ENCODE measurements at places on chromosomes 2 and 18. TPM values are rescaled to one million over a fixed set of nuclear protein-coding genes. Genes with fewer than 3 reads are reported as not detected.

DNA sequence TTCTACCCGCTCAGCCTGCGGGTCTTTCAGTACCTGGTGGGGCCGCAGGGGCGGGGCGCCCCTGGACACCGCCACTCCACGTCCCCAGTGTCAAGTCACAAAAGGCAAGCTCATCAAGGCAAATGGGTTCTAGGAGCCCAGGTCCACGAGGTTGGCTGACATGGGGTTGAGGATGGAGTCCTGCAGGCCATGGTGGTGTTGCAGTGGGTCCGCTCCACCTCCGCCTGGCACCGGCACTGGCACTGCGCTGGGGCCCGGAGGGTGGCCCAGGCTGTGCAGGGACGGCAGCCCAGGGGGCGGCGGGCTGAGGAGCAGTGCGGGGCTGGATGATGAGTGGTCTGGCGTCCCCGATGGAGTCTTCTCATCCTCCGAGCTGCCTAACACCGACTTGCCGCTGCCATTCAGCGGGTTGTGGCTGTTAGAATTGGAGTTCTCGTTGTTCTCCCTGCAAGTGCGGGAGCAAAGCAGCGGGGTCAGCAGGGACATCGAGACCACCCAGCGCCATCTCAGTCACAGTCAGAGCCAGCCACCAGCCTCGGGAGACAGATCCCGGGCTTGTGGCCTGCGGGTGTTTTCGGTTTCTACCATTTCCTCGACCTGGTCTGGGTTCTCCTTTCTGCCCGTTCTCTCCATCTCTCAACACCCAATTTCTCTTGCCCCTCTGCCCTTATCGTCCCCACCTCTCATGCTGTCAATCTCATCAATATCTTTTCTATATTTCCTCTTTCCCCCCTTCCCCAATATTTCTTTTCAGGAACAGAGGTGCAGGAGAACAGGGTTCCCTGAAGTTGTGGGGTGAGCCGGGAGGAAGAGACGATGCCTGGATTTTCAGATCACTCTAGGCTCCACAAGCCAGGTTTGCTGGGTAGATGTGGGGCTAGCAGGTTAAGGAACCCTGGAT is 3.0 kb downstream of the SIX2 start:
- no peak for DNase-seq

DNA sequence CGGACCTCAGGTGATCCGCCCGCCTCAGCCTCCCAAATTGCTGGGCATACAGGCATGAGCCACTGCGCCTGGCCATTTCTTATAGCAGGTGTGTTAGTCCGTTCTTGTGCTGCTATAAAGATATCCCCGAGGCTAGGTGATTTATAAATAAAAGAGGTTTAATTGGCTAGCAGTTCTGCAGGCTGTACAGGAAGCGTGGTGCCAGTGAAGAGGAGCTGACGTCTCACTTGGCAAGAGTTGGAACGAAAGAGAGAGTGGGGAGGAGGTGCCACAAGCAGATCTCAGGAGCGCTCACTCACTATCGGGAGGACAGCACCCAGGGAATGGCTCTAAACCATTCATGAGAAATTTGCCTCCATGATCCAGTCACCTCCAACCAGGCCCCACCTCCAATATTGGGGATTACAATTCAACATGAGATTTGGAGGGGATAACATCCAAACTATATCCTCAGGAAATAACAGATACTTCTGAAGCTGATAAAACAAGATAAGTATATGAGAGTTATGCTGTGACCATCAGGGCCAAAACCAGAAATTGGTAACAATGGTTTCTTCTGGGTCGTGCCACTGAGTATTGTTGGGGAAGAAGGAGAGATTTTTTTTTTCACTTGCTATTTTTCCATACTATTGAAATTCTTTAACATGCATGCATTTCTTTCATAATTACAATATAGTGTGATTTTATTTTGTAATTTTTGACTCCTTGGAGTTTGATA is 7.4 kb upstream of the RMC1 start:
- no peak for DNase-seq

GRCh38 chr2:71778514-71778913 is 325.2 kb downstream of the DYSF start:
- no peak for DNase-seq

DNA sequence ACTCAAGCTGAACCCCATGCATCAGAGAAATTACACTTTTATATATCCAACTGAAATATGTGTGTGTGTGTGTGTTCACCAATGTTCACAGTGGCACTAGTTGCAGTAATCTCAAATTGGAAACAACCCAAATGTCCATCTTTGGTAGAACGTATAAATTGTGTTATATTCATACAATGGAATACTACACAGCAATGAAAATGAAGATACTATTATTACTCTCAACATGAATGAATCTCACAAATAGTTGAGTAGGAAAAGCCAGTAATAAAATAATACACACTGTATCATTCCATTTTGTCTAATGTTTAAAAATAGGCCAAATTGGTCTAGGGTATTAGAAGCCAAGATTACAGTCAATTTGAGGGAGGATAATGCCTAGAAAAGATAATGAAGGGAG is 48.0 kb upstream of the NFE2L2 start:
- DNase-seq: no peak

DNA sequence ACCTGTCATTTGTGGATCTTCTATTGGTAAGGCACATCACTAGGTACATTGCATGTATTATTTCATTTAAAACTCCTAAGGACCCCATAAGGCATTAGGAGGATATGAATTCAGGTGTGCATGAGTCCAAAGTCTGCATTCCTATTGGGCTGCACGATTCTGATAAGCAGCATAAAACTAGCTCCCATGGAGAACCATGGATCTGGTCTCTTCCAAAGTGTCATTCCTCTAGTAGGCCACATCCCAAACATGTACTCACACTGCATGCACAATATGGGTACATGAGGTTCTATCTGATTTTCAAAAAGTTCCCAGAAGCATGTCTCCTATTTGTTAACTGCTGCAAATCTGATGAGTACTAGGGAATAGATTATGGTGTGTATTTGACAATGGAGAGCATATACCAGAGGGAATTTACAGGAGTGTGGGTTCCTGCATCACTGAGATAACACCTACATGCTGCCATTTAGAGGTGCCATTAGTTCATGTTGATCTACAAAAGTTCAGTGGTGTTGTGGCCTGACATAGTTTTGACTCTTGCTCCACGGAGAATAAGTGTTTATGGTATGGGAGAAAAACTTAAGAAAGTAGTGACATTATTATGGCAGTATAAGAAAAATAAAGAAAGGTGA is 11.3 kb downstream of the CYTIP start:
- DNase-seq: no peak

The ABCG8 gene
- not detected for total RNA-seq

The AGXT gene
- total RNA-seq: not detected

The ASXL3 gene
- total RNA-seq: not detected

The PTGR3 gene
- 28.4 TPM for total RNA-seq

The TSHZ1 gene
- 14.3 TPM for total RNA-seq

The CPS1 gene
- total RNA-seq: 0.96 TPM

Data from activated naive CD4-positive, alpha-beta T cell treated with anti-CD3 and anti-CD28 coated beads for 36 hours (primary cell).